ENCODE measurements at places on chromosomes 13 and 19.

- DNase-seq: no peak
Observed at GRCh38 chr13:75656425-75656989, 20.4 kb downstream of the LMO7 start.

- peak; percentile 81 for DNase-seq
Observed at GRCh38 chr19:16340092-16340491, 15.5 kb downstream of the KLF2 start.

DNA sequence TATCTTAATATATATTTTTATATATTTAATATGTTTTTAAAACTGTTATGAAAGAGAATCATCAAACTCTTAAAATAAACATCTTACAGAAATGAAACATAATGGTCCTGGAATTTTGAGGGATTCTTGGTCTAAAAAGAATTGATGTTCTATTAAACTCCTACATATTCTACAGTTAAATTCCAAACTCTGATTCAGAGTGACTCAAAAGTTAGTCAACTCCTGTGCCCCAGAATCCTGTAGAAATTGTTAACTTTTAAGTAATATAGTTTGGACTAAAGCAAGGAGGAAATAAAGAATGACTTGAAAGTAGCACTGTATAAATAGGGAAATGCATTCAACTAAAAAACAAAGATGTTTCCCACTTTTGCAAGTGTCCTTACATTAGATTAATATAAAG is 47.7 kb downstream of the FNDC3A start:
- no peak for DNase-seq

GRCh38 chr13:23598369-23598768 is 28.2 kb downstream of the TNFRSF19 start:
- DNase-seq: no peak

GRCh38 chr13:95707442-95708390 is 30.8 kb downstream of the DNAJC3 start:
- DNase-seq: no peak

DNA sequence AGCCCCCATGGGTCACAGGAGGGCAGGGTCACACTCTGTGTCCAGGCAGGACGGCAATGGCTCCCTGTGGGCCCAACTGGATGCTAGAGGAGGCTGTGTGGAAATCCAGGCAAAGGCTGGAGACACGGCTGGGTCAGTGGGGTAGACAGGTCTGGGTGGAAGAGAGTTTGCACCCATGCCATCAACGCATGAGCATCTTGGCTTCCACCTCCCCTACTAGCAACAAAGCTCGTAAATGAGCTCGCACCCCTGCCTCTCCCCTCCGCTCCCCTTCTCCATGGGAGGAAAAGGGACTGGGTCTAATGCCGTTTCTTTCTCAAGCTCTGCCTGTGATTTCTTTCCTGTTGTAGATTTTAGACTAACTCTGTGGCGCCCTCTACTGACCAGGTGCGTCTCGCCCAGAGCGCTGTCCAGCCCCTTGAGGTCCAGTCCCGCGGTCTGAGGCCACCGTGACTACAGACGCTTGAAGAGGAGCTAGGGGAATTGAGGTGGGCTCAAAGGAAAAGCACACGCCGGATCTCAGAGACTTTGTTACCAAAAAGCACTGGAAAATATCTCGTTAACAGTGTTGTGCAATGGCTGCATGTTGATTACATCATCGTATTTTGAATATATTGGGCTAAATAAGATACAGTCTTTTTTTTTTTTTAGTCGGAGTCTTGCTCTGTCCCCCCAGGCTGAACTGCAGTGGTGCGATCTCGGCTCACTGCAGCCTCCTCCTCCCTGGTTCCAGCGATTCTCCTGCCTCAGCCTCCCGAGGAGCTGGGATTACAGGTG is 50.7 kb upstream of the USP29 start:
- DNase-seq: peak; percentile 86

DNA sequence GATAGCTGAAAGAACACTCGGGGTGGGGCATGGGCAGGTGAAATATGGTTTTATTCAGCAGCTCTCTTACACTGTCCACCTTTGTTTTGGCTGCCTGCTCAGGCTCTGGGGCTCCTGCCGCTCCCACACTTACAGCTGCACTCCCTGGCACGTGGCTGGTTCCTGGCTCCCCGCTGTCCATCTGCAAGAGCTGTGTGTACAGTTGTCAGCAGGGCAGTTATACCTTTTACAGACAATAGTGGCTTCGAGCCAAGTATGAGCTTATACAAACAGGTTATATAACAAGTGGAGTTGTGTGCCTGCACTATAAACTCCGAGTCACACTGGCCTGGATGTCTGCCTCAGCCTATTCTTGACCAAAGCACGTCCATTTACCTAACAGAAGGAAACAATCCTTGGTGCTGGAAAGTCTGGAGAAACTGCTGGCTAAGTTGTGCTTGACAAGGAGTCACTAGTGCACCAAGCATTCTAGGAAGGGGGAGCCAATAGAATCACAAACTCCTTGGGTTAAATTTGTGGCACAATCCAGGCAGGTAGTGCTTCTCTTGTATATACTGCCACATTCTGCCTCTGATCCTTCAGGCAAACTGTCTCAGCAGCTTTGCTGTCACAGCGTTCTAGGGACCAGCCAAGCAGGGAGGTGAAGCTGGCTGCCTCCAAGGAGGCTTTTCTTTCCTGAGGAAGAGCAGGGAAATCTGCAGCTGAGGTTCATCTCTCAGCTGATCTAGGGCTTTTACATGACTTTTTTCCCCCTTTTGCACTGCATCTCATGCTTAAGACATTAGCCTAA is 68.2 kb downstream of the NHLRC3 start:
- DNase-seq: no peak

Measured in ovary (tissue), 10 donors.